ENCODE measurements at places on chromosomes 16 and 17.
A peak's percentile ranks its signal among the peaks of the same experiment; 100 is the strongest.

DNA sequence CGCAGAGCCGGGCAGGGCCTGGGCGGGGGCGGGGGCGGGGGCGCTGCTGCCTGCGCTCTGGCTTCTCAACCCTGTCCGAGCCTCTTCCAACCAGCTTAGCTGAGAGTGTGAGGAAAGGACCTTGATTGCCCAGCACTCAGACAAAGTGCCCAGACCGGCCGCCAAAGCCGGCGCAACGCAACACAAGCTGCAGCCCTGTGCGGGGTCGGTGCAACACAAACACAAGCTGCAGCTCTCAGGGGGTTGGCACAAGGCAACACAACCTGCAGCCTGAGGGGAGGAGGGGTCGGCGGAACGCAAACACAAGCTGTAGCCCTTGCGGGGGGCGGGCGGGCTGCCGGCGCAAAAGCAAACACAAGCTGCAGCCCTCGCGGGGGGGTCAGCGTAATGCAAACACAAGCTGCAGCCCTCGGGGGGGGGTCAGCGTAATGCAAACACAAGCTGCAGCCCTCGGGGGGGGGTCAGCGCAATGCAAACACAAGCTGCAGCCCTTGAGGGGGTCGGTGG lies 60.0 kb downstream of the KLHDC4 start:
- no peak for DNase-seq

- no peak for DNase-seq
These were observed 177.2 kb downstream of the PMP22 start for GRCh38 chr17:15087946-15088345.

DNA sequence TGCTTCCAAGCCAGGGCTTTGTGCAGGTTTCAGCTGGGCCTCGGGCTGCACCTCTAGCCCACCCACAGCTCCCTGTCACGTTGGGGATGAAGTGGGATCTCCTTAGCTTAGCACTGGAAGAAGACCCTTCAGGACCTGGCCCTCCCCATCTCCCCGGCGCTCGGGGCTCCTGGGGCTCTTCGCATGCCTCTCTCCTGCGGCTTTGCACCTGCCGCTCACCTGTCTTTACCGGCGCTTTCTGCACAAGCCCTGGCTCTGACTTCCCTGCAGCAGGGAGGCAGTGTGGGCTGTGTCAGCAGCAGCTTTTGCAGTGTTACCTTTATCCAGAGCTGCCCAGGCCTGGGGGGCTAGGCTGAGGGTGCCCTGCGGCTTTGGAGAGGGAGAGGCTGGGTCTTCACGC lies 52.3 kb downstream of the NT5M start:
- no peak for DNase-seq

GRCh38 chr16:83336603-83337002 lies 471.2 kb upstream of the HSBP1 start:
- no peak for DNase-seq

DNA sequence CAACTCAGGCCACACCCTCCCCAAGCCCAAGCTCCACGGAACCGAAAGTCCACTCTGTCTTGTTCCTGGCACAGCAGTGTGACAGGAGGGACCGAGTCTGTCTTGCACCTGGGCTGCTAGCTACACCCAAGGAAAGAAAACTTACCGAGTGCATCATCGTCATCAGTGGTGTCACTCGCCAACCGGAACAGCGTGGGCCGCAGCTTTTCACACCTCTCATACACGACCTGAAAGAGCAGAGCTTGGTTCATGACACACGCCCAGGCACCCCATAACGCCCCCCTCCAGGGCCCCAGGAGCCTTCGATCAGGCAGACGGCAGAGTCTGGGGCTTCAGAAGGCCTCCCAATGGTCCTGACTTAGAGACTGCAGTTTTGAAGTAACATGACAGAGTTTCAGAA lies 27.5 kb downstream of the GGA2 start:
- peak; percentile 23 for DNase-seq

DNA sequence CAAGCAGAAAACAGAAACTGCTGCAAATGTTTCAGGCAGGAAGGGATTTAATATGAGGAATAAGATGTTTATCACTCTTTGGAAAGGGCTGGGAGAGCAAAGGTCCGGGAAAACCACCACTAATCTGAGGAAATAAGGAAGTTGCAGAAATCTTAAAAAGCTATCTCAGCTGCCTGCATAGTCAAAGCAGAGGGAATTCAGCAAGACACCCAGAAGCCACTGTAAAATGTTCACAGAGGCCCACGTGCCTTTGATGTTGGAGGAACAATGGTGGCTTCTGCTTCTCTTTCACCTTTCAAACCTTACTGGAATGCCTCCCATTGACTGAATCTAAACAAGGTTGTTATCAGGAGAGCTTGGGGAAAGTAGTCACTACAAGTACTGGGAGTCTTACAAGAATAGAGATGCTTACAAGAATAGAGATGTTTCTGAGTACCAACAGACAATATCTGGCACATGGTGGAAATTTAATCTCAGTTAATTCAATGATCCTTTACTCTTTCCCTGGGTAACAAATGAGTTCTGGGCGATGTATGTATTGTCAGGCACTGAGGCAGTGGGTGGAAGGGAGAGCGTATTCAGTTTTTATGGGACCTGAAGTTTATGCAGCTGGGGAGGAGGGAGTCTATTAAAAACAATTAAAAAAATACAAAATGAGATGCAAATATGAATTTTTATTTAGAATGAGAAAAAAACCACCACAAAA lies 56.1 kb upstream of the MED13 start:
- DNase-seq = no peak

GRCh38 chr17:75889454-75889853 lies 7.3 kb downstream of the TRIM65 start:
- no peak for DNase-seq

GRCh38 chr17:329784-330420 lies 22.7 kb downstream of the RPH3AL start:
- DNase-seq = no peak

DNA sequence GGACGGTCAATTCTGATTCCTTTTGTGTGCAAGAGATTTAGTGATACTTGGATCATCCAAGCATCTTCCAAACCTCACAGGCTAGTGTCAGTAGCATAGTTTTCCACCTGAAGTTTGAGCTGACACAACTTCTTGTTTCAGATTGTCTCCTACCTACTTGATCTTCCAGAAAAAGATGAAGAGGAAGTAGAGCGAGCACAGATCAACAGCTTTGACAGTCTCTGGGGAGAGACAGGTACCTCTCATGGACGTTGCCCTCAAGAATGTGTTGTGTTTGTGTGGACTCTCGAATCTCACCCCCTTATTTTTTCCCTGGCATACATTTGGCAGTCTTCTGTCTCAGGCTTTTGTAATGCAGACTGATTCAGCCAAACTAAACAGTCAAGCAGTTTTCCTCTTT lies 47.4 kb downstream of the CYB561 start:
- no peak for DNase-seq

DNA sequence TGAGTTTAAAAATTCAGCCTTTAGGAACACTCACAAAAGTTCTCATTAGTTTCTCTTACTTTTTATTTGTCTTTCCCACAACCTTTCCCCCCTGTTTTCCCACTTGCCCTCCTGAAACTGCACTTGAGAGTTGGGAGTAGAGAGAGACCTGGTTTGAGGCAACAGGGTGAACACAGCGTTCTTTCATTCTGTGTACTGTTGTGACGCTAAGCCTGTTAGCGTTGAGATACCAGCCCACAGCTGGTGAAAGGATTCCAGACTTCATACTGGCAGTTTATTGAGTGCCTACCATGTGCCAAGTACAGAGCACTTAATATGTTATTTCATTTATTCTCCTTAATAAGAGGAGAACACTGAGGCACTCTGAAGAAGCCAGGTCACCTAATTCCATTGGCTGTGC lies 10.3 kb downstream of the TNRC6C start:
- DNase-seq = no peak

GRCh38 chr16:81838794-81839193 lies 59.7 kb downstream of the PLCG2 start:
- DNase-seq = no peak

- peak; percentile 11 for DNase-seq
These were observed 18.3 kb downstream of the CIITA start for GRCh38 chr16:10895053-10895946.

DNA sequence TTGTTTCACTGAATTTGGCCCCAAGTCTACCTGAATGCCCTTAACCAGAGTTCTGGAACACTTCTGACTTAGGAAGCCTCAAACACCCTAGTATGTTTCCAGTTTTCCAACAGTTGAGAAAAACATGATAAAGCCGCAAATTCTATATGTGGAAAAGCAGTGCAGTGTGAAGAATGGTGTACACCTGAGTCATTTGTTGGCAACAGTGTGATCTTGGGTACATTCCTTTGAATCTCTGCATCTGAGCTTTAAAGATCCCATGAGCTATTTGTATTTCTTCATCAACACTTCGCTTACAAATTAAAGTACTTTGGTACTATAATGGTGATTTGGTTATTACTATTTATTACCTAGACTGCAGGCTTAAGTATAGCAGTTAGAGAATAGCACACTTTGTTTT lies 93.6 kb upstream of the TBX2 start:
- no peak for DNase-seq

DNA sequence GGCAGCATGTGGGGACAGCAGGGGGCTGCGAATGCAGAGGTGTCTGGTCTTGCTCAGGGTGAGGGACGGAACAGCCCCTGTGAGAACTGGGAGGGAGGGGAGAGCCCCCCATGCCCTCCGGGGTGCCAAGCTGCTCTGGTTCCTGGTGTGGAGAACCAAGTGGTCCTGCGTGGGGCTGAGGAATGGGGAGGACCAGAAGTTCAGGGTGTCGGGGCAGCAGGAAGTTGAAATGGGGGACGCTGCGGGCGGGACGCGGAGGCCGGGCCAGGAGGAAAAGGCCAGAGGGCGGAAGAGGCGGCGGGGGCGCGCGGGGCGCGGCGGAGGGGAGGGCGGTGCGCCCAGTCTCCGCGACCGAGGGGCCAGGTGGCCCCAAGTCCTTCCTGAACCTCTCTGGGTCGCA lies 3.6 kb downstream of the ALDH3A1 start:
- DNase-seq = no peak

All from effector CD4-positive, alpha-beta T cell (primary cell).